ENCODE measurements at places on chromosomes 5 and 9.

- DNase-seq = no peak
These were observed 119.6 kb upstream of the FST start for GRCh38 chr5:53360811-53361210.

GRCh38 chr5:120007598-120007997 is 378.2 kb downstream of the FAM170A start:
- DNase-seq = no peak

- DNase-seq = no peak
These were observed 281.9 kb downstream of the DRD1 start for GRCh38 chr5:175162036-175162435.

DNA sequence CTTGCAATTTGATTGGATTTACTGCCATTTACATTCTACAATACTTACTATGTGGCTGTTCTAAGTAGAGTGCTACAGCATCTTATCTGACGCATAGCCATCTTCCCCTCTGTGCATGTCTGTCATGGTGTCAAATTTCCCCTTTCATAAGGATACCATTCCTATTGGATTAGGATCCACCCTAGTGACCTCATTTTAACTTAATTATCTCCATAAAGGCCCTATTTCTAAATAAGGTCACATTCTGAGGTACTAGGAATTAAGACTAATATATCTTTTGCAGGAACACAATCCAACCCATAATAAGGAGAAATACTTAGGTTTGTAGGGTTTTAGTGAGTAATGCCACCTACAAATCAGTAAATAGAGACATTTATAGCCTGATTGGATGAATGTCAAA is 268.0 kb downstream of the ADAMTSL1 start:
- no peak for DNase-seq

GRCh38 chr5:101102506-101102905 is 199.4 kb upstream of the ST8SIA4 start:
- DNase-seq = no peak
